ENCODE measurements at places on chromosomes 3 and 15. TPM values are rescaled to one million over a fixed set of nuclear protein-coding genes. Genes with fewer than 3 reads are reported as not detected.

DNA sequence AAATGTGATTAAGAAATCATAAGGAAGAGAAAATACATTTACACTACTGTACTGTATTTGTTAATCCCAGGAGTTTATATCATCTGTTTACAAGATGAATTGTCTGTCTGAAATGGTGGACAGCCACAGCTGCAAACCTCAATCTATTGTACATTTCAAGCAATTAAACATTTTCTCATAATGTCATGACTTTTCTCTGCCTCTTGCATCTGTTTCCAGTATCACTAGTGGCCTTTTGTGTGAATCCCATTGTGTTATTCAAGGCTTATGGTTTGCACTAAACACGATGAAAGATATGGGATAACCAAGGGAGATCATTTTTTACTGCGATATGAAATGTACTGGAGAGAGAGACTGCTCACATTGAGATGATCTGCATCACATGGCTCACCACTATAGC is 200.2 kb upstream of the LRRN1 start:
- no peak for DNase-seq

ROPN1B gene
- polyA plus RNA-seq = 0.43 TPM

DNA sequence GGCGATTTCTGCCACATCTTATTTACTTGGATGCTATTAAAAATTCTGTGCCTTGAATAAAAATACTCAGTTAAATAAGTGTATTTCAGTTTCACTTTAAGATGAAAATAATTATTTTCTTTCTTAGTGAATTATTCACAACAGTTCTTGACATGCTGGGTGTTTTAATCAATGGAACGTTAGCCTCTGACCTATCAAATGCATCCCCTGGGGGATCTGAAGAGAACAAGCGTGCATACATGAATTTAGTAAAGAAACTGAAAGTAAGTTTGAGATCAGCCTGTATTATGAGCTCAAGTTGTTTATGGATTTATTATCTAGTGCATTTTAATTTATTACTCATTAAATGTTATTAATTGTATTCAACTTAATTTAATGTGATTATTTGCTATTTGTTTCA is 597 bp downstream of the P2RY12 start:
- no peak for DNase-seq

MEX3B gene
- 11.8 TPM for polyA plus RNA-seq

- DNase-seq = no peak
Measured at GRCh38 chr3:70501561-70501960, 189.1 kb upstream of the MDFIC2 start.

DNA sequence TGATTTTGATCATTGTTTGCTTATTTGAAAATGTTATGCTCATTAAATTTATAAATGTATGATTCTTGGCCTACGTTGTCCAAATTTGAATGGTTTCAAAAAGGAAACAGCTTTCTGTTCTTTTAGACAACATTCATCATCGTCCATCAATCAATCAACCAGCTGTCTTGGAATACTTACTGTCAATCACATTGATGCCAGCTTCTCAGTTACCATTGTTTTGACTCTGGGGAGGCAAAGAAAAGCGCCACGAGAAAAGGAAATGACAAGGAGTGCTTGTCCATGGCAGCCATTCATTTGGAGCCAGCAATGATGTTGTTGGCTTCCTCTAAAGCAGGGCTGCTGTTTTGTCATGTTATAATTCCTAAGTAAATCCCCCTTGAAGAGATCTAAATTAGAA is 62.2 kb upstream of the TP63 start:
- no peak for DNase-seq

- no peak for DNase-seq
Measured at GRCh38 chr3:52834871-52835501, at the start of gene MUSTN1. Gene MUSTN1, minus strand, starts transcription at chr3:52835019. Its CDS starts 71 bp downstream, at chr3:52834948.

Measured in right renal cortex interstitium (tissue), 3 donors.